ENCODE measurements at places on chromosomes 4 and X.
A peak's percentile ranks its signal among the peaks of the same experiment; 100 is the strongest.

DNA sequence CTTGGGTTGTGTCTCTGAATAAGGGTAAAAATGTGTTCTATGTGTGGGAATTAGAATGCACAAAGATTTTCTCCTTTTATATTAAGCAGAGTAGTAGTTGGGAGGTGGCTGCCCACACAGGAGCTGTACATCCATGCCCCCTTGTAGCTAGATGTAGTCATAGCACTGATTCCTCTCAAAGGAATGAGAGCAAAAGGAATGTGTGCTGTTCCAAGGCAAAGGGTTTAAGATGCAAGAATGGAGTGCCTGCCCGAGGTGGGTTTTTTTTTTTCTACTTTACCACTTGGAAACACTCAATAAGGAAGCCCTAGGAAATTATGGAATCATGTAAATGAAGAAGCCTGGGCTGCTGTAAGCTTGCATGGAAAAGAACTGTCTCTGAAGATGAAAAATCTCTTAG, 2183.2 kb upstream of the AGA start:
- DNase-seq: no peak

GRCh38 chrX:133412246-133412645, 3.0 kb downstream of the GPC4 start:
- DNase-seq: no peak

GRCh38 chr4:94372228-94372978, 29.8 kb upstream of the HPGDS start:
- no peak for DNase-seq

DNA sequence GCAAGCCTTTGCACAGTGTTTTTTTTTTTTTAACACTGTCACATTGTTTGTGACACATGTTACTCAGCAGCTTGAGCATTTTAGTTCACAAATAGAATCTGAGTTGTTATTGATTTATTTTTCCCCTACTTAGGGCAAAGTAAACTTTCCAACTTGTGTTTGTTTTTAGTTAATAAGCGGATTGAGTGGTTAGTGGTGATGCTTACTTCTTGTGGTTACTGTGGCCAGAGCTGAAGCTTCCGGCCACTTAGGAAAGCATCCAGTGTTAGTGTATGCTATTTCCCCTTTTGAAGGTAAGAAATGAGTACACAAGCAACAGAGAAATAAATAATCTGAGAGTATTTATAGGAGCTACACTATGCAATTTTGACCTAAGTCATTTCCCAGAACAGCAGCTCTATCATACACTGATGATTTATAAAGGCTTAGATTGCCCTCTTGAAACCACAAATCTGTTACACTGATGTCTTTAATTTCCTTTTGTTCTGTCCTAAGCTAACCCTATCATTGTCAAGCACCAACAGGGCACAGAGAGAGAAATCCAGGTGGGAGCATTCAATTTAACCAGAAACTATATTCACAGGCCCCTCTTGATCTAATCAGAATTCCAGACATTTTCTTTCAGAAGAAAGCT, 2464.6 kb downstream of the PCDH7 start:
- no peak for DNase-seq

GRCh38 chrX:76109654-76110053, 63.2 kb upstream of the PBDC1 start:
- no peak for DNase-seq

GRCh38 chr4:115629270-115629669, 515.9 kb upstream of the NDST4 start:
- no peak for DNase-seq

GRCh38 chrX:38515291-38515690, 46.1 kb upstream of the TSPAN7 start:
- peak; percentile 58 for DNase-seq

- no peak for DNase-seq
These were observed 5.0 kb downstream of the TDO2 start for GRCh38 chr4:155908187-155909139.

- DNase-seq: no peak
These were observed 106.7 kb upstream of the MSX1 start for GRCh38 chr4:4752576-4753401.

DNA sequence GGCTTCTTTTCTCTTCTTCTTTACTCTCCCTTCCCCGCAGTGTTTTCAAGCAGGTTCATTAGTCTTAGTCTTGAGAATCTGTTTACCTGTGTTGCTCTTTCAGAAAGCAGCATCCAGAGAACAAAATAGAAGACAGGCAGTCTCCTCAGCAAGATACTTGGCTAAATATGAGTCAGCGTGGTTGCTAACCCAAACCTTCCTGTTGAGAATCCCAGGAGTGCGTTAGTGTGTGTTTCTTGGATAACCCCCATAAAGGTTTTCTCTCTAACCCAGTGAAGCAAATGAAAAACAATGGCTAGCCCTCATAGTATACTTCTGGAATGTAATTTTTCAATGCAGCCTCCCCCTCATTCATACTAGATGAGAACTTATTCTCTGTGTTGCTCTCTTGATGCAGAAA, 41.1 kb downstream of the BMPR1B start:
- DNase-seq: no peak

GRCh38 chrX:115940348-115940747, 230.2 kb upstream of the AGTR2 start:
- no peak for DNase-seq

DNA sequence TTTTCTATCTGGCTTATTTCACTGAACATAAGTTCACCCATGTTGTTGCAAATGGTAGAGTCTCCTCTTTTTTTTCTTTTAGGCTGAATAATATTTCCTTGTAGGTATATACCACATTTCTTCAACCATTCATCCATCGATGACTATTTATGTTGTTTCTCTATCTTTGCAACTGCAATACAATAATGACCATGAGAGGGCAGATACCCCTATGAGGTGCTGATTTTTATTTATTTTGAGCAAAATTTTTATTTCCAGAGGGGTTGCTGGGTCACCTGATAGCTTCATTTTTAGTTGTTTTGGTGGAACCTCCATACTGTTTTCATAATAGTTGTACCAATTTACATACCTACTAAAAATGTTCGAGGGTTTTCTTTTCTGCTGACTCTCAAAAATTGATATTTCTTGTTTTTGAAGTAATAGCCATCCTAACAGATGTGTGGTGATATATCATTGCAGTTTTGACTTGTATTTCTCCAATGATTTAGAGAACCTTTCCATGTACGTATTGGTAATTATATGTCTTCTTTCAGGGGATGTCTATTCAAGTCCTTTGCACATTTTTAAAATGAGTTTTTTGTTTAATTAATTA, 1697.0 kb downstream of the PCDH7 start:
- no peak for DNase-seq
